ENCODE measurements at places on chromosomes 11 and 22.

GRCh38 chr11:69828971-69829344 is 9.7 kb upstream of the FGF3 start:
- no peak for DNase-seq

DNA sequence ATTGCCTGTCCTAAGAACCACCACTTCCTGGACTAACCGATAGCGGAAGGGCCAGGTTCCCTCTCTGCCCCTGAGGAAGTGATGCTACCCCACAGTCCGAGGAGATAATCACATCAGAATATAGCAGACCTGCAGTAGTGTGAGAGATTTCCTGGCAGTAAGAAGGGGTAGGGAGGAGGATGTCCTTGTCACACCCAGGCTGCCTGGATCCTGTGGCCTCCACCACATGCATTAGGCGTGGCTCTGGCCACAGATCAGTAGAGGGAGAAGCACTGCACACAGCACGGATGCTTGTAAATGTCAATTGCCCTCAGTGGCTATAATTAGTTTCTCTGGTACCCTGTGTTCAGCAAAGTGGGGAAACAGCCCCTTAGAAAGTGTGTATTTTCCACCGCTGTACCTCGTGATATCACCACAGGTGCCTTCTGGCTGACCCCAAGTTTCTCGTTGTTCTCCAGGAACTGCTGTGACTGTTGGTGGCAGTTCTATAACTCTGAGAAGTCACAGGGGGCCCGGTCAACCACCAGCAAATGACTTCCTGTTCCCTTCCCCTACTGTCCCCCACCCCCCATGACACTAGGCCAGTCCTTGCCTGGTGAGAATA is 61.8 kb downstream of the UBASH3B start:
- DNase-seq, result no peak

DNA sequence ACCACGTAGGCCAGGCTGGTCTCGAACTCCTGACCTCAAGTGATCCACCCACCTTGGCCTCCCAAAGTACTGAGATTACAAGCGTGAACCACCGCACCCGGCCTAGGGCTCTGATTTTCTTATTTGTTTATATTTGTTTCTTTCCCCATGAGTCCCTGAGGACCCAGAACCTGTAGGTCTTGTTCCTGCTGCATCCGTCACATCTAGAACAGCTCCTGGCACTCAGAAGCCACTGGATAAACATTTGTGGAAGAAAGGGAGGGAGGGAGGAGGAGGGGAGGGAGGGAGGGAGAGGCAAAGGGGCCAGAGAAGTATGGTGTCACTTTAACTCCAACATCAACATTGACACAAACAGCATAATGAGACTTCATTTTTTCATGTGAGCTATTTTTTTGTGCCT is 67.7 kb downstream of the CELSR1 start:
- DNase-seq, result no peak

DNA sequence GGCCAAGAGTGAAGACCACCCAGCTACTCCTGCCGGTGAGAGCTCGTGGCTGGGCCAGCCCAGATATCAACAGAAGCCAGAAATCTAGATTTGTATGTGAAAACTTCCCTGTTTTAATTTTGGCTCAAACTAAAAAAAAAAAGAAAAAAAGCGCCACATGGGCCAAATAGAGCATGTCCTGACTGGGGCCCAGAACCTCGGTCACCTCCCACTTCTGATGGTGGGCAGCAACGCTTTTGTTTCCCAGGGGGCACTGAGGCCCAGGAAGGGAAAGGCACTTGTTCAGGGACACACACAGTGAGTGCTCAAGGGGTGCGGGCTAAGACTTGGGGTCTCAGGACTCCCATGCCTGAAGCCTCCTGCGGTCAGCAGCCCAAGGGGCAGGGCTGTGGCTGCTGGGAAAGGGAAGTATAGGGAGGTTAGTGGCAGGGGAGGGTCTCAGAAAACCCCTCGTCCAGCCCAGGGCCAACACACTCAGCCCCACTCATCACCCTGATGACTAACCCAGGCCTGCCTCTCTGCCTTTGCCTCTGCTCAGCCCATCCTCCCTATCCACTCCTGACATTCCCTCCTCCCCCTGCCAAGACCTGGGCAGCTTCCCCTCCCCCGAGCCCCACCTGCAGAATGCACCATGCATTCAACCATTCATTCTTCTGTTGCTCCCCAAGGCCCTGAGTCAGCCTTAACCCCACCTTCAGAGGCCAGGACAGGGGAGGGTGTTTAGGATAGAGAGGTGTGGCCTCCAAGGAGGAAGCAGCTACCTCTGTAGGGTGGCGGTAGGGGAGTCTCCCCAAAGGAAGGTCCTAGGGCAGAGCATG is 30.0 kb upstream of the TCF20 start:
- DNase-seq, result no peak

GRCh38 chr11:21769188-21769587 is 423.7 kb upstream of the ANO5 start:
- DNase-seq, result no peak

- DNase-seq, result no peak
Measured at GRCh38 chr11:120339394-120339890, 3.2 kb downstream of the ARHGEF12 start.

DNA sequence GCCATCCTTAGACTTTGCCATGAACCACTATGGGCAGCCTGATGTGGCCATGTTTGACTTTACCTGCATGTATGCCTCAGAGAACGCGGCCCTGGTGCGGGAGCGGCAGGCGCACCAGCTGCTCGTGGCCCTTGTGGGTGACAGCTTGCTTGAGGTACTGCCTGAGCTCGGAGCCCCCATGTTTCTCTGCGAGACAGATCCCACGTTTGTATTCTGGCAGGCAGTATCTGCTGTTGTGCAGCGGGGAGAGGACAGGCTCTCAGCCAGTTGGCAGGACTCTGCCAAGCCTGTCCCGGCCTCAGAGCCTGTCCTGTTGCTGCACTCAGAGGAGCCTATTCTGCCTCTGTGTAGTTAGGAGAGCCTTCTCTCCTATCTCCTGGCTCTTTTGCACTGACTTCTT is 109.9 kb downstream of the MICAL2 start:
- DNase-seq, result no peak

DNA sequence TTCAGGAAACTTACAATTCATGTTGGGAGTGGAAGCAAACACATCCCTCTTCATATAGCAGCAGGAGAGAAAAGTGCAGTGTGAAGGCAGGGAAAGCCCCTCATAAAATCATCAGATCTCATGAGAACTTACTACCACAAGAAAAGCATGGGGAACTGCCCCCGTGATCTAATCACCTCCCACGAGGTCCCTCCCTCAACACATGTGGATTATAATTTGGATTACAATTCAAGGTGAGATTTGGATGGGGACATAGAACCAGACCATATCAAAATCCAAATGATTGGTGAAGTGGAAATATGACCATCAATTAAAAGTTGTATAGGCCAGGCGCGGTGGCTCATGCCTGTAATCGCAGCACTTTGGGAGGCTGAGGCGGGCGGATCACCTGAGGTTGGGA is 1268.0 kb downstream of the JRKL start:
- no peak for DNase-seq

DNA sequence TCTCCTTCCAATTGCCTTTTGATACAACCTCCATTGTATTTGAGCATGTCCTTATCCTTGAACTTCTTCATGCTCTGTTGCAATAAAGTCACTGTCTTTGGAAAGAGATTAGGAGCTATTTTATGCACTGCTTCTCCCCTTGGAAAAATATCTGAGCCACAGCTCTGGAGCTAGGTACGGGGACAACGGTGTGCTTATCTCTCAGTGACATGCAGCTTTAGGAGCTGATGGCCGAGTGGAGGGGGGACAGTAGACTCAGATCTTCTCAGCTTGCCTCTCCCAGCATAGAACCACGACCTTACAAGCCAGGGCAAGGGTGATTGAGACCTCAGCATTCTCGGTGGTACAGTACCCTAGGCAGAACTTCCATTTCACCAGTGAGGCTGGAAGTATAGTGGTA is 64.1 kb downstream of the HORMAD2 start:
- DNase-seq, result no peak

GRCh38 chr11:128734103-128734831 is 40.4 kb downstream of the FLI1 start:
- DNase-seq, result no peak

DNA sequence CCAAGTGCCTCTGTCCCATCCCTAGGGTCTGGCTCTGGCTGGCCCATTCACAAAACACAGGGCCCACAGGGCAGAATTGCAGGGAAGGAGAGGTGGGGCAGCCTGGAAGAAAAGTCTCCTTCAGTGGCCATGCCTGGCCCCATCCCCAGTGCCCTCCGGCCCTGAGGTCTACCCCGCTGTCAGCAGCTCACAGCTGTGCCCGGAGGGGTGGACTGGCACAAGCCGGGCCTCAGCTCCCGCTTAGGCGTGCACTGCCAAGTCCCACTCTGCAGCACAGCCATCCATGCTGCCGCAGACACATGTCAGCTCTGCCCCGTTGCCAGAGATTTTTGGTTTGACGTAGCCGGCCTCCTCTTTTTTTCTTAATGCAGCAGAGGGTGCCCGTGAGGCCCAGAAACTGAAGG is 3.9 kb upstream of the SCN2B start:
- no peak for DNase-seq

- DNase-seq, result no peak
Measured at GRCh38 chr11:92828556-92828955, 140.9 kb upstream of the MTNR1B start.

DNA sequence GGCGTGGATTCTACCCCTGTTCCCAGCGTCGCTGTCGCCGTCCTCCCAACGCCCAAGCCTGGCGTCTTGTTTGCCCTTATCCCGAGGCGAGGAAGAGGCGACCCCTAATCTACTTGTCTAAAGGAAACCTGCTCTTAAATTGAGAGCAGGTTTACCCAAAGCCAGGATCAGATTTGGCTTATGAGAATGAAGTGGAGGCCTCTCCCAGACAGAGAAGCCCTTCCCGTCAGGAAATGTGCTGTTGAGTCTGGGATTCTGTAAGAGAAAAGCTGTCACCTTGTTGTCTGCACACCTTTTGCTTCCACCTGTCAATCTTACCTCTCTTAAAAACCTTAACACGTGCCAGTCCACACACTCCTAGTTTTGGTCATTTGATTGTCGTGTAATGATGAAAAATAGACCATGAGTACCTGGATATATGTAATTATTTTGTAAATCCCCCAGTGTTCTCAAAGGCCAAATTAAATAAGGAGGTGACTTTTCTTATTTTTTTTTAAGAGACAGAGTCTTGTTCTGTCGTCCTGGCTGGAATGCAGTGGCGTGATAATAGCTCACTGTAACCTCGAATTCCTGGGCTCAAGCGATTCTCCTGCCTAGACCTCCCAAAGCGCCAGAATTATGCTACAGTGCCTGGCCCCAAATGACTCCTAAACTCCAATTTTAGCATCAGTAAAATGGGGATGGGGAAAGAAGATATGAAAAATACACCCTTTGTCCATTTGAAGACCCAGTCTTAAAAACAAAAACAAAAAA is 627 bp downstream of the GTF2H1 start:
- no peak for DNase-seq

DNA sequence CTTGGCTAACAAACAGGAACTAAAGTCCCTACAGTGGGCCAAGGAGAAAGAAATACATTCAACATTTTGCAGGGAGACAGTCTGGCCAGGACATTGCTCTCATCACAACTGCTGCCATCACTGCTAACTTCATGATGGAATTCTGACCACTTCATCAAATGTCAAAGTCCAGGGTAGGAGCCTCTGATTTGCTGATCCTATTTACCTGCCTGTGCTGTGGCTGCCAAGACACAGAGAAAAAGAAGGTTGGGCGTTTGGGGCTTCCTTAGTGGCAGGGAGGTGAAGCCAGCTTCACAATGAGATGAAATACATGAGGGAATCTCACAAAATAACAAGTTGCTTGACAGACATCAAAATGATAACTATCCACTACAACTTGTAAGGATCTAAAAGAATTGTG is 343.9 kb upstream of the CADM1 start:
- DNase-seq, result no peak

GRCh38 chr22:30014244-30014643 is 66.0 kb upstream of the HORMAD2 start:
- no peak for DNase-seq

DNA sequence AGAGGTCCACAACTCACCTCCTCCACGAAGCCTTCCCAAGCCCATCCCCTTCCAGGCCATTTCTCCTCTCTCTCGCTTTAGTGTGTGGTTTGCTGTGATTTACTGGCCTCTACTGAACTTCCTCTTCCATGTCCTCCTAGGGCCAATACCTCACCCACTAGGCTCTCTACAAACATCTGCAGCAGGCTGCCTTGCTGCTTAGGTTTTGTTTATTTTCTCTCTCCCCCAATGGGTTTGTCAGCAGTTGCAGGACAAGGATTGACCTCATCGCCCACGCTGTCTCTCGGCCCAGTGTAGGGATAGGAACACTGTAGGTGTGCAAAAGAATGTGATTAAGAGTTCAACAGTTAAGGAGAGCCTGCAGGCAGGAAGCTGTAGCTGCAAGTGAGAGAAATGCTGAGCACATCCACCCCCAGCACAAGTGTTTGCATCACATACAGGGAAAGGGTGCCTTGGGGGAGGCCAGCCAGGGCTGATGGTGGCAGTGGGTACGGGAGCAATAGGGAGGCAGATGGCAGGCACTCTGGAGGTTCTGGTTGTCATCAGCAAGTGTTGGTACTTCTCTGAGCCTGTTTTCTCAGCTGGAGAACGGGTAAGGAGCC is 1.4 kb downstream of the PC start:
- no peak for DNase-seq

- DNase-seq, result no peak
Measured at GRCh38 chr11:44029977-44030911, 17.5 kb upstream of the ACCSL start.

- no peak for DNase-seq
Measured at GRCh38 chr11:21195995-21196394, 526.6 kb downstream of the NELL1 start.

DNA sequence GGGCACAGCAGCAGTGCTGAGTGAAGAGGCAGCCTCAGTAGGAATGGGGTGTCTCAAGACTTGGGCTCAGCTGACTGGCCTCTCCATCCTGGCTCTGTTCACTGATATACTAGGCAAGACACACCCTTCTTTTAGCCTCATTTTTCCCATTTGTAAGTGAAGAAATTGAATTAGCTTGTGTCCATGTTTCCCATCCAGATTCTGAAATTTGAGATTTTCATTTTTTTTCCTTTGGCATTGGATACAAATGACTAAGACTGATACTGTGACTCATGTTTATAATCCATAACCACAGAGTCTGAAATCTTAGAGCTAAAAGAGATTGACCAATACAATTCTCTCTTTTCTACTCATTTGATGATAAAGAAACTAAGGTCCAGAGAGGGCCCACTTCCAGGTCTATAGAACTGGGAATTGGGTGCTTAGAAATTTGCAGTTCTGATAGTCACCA is 110.9 kb downstream of the KCNC1 start:
- DNase-seq, result no peak

DNA sequence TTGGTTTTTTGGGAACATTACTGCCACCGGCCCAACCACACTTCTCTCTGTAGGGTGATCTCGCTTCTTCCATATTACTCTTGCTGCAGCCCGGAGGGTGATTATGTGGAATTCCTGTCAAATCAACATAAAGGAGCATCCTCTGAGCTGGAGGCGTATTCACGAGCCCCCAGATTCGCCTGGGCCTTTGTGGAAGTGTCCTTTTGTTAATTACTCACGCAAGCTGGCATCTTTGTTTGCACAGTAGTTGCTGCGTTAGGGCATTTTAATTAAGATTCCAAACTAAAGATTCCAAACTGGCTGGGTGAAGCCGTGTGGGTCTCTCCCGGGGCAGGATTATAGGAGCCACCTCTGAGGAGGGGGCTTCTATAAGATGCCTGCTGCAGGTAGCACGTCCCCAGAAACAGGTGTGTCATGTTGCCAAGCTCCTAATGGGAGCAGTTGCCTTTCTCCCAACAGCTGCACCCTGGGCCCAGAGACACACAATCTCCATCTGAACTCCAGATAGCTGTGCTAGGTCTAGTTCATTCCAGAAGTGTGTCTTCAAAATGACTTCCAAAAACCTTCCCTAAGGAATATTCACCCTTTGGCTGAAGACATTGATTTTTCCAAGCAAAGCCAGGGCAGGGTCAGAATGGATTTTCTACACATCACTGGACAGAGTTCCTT is 40.9 kb downstream of the SHISAL1 start:
- no peak for DNase-seq
